ENCODE measurements at places on chromosomes 3 and 15. TPM values are rescaled to one million over a fixed set of nuclear protein-coding genes. Genes with fewer than 3 reads are reported as not detected.

DNA sequence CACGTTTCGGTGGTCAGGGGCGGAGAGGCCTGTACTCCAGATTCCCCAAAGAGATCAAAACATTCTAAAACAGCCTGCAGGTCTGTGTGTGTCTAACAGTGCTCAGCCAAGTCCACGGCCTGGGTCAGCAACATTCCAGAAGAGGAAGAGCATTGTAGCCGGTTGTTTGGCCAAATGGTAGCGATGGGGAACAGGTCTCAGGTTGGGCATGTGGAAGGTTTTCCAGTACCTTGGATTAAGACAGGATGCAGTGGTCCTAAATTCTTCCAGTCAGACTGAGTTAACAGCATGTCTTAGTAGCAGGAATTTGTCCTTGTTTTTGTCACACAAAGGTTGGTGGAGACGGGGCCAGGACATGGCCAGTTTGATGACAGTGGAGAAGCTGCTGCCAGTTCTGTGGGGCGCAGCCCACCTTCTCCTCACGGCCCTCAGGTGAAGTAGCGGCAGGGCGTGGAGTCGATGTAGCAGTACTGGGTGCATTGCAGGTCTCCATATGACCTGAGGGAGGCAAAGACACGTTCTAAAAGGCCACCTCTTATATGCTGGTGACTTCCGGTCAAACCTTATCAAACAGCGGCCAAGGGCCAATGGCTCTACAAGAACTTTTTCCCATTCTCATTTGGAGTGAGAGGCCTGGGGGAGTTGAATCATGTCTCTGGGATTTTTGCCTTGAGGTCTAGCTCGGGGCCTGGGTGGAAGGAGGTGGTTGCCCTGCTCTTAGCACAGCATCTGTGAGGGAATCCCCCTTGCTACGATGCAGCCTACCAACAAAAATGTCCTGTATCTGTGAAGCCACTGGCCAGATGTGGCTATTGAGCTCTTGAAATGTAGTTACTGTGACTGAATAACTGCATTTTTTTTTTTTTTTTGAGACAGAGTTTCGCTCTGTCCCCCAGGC lies 24.1 kb downstream of the EAF1 start:
- no peak for DNase-seq

DNA sequence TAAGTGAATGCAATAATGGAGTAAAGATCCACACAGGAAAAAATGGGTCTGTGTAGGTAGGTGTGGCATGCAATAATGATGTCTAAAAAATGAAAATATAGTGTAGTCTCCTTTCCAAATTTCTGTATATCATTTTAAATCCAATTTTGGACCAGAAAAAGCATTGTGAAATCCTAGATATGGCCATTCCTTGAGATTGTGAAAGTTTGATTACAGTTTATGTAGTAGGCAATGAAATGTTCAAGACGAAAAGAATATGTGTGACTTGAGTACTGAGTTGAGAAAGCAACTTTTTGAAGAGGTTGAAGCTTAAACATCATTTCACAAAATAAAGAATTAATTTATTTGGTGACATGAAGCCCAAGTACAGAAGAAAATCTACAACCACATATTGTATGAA lies 698.7 kb downstream of the EPHA3 start:
- no peak for DNase-seq

MEIS2 gene
- 21.5 TPM for total RNA-seq

GRCh38 chr3:183239046-183239445 lies 14.0 kb upstream of the B3GNT5 start:
- peak; percentile 12 for DNase-seq

RBPMS2 gene
- total RNA-seq = not detected

GRCh38 chr3:143895805-143896204 lies 47.5 kb upstream of the SLC9A9 start:
- DNase-seq = peak; percentile 5

DNA sequence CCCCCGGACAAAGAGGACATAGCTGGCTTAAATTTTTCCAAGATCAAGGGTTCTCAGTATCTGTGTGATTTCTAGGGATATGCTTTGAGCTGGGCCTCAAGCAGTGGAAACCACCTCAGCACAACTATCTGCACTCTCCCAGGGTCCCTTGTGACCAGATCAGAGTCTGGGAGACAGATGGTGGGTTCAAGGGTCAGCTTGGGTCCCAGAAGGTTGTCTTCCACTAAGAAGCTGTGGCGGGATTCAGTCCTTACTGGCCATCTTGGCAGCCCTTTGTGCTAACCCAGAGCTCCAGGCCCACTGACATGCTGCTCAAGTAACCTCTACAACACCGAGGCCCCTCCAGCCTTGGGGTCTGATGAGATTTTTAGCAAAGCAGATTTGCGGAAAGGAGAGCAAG lies 2.7 kb downstream of the INSYN1 start:
- no peak for DNase-seq

PTX3 gene
- total RNA-seq = 12.7 TPM

- no peak for DNase-seq
Measured at GRCh38 chr15:67744331-67745072, 80.8 kb upstream of the SKOR1 start.

DNA sequence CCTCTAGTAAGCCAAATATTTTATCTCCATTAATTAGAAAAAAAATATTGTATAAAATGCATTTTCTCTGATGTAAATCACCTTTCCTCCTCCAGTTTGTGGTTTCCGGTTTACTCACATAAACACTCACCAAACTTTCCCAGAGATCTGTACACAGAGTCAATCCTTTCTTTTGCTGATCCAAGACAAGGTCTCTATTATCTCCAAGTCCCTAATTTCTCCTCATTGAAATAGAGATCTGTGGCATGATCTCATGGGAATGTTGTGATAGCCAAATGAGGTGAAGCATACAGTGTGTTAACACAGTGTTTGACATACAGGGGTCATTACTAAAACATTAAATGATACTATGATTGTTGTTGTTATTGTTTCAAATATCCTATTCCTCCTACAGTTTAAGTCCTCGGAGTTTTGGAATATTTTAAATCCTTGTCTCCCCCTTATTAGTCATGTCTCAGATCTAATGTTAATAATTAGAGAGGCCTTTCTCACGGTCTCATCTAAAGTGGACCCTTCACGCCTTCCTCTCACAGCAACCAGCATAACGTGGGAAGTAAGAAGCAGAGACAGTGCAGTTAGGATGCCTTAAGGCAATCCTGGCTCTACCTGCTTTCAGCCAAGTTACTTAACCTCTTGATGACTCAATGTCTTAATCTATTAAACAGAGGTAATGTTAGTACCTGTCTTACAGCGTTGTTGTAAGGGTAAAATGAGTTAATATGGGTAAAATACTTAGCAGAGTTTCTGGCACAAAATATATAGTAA lies 333.3 kb downstream of the GRM7 start:
- DNase-seq = no peak

GRCh38 chr3:98885851-98886250 lies 15.6 kb downstream of the DCBLD2 start:
- peak; percentile 82 for DNase-seq

DNA sequence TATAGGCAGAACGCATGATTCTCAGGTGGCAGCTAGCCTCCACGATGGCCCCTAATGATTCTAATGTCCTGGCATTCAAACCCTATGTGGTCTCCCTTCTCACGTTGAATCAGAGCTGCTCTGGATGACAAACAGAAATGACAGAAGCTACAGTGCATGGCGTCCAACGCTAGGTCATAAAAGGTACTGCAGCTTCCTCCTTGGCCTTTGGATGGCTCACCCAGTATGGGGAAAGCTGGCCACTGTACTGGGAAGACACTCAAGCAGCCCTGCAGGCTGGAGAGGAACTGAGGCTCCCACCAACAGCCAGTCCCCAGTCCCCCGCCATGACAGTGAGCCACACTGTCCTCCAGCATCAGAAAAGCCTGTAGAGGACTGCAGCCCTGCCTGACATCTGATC lies 286.3 kb downstream of the FAM43A start:
- DNase-seq = no peak

GRCh38 chr15:63628123-63628822 lies 31.1 kb downstream of the FBXL22 start:
- DNase-seq = peak; percentile 4

- DNase-seq = peak; percentile 16
Measured at GRCh38 chr3:59774000-59774399, 724.2 kb upstream of the CFAP20DC start.

GOLGA8G gene
- not detected for total RNA-seq

- no peak for DNase-seq
Measured at GRCh38 chr15:21268436-21268940, 171.8 kb downstream of the POTEB3 start.

DNA sequence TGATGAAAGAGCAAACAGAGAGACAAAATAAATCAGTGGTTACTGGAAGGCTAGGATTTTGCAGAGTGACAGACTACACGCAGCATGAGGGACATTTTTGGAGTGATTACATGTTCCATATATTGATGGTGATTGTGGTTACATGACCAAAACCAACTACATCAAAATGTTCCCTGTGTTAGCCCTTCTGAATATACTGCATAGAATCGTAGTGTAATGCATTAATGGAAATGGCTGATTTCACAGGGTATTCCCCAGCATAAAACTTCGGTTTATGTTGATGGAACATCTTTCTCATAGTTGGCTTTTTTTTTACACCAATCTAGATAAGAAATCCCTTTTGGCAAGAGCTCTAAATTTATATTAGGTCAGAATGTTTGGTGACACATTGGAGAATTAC lies 191.3 kb upstream of the CMC1 start:
- DNase-seq = no peak

- no peak for DNase-seq
Measured at GRCh38 chr3:140827894-140828293, 113.7 kb upstream of the SLC25A36 start.

UPK1B gene
- not detected for total RNA-seq

- peak; percentile 65 for DNase-seq
Measured at GRCh38 chr3:59185591-59186369, 136.0 kb upstream of the CFAP20DC start.

- DNase-seq = no peak
Measured at GRCh38 chr3:30690199-30690598, 83.8 kb downstream of the TGFBR2 start.

DNA sequence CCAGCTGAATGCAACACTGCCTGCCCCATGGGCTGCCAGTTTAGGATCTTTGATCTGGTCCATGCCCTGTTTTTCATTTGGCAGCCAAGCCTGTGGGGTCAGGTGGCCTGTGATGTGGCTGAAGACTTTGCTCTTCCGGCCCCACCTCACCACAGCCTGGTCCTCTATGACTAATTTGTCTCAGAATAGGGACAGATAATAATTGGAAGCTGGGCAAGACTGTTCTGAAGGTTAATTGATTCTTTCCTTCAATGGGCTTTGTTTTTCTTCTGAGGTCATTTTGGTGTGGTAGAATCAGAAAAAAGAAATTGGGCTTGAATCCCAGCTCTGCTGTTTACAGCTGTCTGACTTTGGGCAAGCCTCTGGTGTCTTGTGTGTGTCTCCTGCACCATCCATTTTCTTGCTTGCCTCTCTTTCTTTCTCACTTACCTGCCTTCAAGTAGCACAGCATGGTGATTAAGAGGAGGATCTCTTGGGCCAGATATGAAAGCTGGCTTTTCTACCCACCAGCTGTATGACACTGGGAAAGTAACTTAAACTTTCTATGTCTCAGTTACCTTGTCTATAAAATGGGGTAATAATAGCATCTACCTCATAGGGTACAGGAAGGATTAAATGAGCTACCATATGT lies 24.2 kb downstream of the ABHD2 start:
- peak; percentile 95 for DNase-seq

RPL14 gene
- total RNA-seq = 458 TPM

PCYT1A gene
- total RNA-seq = 81.6 TPM

DNASE1L3 gene
- total RNA-seq = not detected

GOLGA6L7 gene
- not detected for total RNA-seq
